ENCODE measurements at places on chromosomes 4 and X.

DNA sequence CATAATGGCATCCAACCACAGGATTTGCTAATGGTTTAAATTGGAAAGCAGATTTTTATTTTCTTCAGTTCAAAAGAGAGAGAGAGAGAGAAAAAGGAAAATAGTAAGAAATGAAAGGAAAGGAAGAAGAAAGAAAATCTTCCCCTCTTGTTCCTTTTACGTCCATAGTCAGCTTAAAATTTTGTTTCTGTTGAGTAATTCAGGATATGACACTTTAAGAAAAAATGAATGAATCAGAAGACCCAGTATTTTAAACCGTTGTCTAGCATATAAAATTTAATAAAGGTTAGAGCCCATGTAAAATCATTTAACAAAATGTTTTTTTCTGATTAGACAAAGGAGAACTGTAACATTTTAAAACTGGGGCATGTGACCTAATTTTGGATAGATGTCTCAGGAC, 391.8 kb upstream of the EPHA5 start:
- no peak for DNase-seq

GRCh38 chr4:155818639-155819038, 47.4 kb downstream of the ASIC5 start:
- no peak for DNase-seq

DNA sequence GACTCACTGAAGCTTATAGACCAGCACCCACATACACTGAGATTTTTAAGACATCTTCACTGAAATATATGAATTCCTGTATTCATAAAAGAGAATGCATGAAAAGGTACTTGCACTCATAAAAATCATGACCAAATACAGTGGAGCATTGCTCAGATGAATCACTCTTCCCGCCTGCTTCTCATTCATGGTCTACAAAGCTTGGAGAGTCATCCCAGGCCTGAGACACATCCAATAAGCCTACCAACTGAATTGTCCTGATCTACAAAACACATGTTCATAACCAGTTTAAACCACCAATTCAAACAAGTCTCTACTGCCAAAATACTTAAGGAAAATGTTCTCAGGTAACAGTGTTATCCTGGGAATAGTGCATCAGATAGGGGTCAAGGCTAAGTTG, 38.1 kb downstream of the PROM1 start:
- no peak for DNase-seq

- no peak for DNase-seq
Measured at GRCh38 chrX:17977696-17978095, 116.6 kb upstream of the RAI2 start.

GRCh38 chrX:19720236-19720635, 167.2 kb downstream of the SH3KBP1 start:
- no peak for DNase-seq

- DNase-seq: no peak
Measured at GRCh38 chr4:33512397-33512796, 2731.9 kb downstream of the ARAP2 start.

- DNase-seq: no peak
Measured at GRCh38 chr4:61666244-61666643, 466.1 kb downstream of the ADGRL3 start.

DNA sequence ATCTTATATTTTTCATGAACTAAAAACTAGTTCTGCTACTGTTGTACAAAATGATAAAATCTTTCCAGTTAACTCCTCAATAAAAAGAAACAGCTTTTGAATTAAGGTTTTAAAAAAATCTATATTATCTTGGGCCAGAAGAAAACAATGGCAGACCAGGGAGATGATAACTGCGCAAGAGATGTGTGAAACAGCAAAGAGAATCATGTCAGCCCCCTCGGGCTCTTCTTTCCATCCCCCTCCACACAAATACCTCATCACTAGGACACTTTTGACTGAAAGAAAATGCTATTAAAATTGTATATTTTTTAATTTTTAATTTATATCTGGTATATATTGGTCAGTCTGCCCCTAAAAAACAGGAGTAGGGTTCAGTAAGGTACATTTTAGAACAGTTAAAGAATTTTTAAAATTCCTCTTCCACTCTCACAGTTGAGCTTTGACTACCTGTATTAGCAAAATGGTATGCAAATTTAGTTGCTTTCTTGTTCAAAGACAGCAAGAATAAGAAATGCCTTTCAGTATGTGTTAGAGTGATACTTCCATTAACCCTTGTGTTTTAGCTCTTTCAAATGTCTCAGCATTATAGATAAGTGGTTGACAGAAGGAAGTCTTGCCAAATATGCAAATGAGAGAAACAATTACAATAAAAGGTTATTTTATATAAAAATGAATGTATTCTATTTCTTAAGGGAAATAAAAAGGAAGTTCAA, 36.4 kb upstream of the LCORL start:
- no peak for DNase-seq

- DNase-seq: no peak
Measured at GRCh38 chr4:29002151-29002550, 1718.0 kb upstream of the PCDH7 start.

- DNase-seq: no peak
Measured at GRCh38 chr4:119755599-119755998, 127.0 kb upstream of the PDE5A start.

- no peak for DNase-seq
Measured at GRCh38 chr4:139912445-139912844, 241.5 kb downstream of the MAML3 start.

GRCh38 chr4:14856934-14857235, 145.4 kb upstream of the CPEB2 start:
- DNase-seq: no peak

- no peak for DNase-seq
Measured at GRCh38 chrX:134537179-134537955, 77.4 kb downstream of the HPRT1 start.

- DNase-seq: no peak
Measured at GRCh38 chr4:7661066-7661748, 226.5 kb upstream of the PSAPL1 start.

- no peak for DNase-seq
Measured at GRCh38 chrX:141733371-141733770, 34.8 kb upstream of the SPANXD start.

DNA sequence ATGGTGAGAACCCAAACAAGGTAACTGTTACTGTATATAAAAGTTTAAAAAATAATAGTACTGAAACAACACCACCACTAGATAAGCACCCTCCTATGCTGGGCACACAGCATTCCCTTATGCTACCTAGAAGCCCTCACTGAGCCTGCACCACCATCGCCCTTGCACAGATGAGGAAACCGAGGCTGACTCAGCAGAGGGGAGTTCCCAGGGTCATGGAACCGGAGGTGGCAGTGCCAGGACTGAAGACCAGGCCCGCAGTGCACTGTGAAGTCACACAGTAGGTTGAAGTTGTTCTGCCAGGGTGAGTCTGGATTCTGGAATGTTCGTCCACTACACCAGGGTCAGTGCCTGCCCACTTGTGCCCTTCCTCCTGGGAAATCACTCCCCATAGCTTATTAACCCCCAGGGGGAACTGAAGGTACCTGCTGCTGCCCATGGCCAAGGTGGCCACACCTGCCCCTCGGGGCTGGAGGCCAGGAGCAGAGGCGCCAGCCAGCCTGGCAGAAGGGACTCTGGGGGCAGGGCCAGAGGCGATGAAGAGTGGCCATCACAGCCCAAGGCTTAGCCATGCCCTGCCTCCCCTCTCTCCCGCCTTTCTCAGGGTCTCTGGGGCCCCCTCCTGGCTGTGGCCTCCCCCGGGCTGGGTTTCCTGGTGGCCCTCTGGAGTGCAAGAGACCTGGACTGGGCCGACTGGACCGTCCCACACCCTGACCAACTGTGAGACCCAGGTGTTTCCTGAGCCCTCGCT, 15.1 kb upstream of the ABLIM2 start:
- DNase-seq: no peak

DNA sequence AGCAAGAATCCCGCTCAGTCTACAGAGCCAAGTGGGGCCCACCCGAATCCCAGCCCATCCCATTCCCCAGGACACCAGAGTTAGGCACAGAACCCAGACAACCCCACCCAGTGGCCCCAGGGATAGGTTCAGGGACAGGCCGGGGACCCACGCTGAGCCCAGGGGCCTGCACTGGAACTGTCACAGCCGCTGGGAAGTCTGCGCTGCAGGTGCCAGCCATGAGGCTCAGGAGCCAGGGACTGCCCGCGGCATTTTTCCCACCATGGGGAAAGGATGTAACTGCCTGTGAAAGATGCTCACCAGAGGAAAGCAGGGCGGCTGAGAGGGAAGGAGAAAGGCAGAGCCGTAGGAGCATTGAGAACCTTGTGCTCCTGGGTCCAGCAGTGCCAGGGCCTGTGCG, 12.0 kb downstream of the EVC2 start:
- no peak for DNase-seq

- DNase-seq: no peak
Measured at GRCh38 chrX:41667631-41668030, 21.1 kb upstream of the GPR34 start.

DNA sequence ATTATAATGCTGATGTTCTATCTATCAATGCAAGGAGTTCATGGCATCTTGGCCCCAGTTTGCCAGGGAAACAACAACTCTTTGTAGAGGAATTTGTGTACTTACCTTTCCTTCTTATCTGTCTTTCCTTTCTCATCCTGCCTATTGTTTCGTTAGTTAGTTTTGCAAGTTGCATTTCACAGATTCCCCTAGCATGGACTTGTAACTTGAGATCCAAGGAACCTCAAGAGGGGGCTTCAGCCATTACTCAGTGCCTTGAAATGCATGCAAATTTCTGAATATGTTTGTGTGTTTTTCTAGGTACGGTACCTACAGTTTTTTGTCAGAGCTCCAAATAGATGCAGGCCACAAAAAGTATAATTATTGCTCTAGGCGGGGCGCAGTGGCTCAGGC, 203.6 kb downstream of the LDB2 start:
- DNase-seq: no peak

- DNase-seq: peak; percentile 4
Measured at GRCh38 chr4:108512615-108513505, 107.5 kb upstream of the RPL34 start.

DNA sequence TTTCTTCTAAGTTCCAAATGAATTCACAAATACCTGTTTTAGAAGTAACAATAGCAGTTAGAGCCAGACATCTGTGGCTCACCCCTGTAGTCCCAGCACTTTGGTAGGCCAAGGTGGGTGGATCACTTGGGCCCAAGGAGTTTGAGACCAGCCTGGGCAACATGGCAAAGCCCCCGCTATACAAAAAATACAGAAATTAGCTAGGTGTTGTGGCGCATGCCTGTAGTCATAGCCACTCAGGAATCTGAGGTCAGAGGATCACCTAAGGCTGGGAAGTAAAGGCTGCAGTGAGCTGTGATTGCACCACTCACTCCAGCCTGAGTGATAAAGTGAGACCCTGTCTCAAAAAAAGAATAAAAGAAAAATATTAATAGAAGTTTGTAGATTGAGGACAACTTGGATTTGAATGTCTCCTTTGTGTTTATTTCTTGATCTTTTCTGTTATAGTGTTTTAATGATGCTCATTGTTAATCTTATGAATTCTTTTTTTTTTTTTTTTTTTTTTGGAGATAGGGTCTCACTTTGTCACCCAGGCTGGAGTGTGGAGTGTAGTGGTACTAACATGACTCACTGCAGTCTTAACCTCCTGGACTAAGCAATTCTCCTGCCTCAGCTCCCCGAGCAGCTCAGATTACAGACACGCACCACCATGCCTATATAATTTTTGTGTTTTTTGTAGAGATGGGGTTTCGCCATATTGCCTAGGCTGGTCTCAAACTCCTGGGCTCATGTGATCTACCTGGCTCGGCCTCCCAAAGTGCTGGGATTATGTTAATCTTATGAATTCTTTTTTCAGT, 30.7 kb upstream of the RAPGEF2 start:
- DNase-seq: no peak

DNA sequence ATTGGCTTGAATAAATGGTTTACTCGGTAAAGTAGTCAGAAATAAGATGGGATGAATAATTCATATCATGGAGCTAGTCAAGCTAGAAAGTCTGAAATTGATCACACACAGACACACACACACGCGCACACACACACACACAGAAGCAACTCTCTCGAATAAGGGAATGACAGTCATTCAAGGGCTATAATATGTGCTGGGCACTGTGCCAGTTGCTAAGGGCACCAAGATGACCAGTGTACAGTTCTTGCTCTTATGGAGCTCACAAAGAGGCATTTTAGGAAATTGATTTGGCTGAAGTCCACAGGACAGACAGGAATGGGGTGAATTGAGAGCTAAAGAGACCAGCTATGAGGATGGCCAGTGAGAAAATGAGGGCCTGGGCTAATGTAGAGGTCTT, 34.2 kb upstream of the SH3D19 start:
- no peak for DNase-seq

DNA sequence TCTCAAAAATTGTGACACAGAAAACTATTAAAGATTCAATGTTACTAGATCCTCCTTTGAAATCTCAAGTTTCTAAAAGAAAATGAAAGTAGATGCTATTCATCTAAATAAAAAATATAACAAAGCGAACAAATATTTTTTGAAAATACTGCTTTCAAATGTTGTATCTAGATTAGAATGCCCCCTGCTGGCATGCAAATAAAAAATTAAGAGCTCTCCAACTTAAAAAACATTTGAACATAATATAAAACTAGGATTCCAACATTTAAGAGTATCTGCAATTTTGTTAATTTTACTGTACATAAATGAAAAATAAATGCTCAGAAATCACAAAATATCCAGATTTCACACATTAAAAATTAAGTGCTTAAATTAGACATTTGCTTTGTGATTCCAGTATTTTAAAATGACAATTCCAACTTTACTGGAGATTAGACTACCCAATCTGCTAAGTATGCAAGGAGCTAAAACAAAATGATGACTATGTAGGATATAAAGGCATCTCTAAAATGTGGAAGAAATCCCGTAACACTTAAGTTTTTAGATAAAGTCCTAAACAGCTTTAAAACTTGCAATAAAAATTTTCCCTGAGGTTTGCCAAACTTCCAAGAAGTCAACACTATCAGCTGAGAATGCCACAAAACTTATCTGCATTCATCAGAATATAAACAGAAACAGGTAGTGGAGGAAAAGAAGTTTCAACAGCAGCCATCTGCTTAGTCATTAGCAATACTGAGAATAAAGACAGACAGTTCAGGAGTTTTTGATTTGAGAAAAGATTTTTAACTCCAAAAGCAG, 32.7 kb downstream of the DHX15 start:
- no peak for DNase-seq

- no peak for DNase-seq
Measured at GRCh38 chr4:78331965-78332364, 219.6 kb upstream of the ANXA3 start.

GRCh38 chr4:7569810-7570783, 135.4 kb upstream of the PSAPL1 start:
- no peak for DNase-seq

DNA sequence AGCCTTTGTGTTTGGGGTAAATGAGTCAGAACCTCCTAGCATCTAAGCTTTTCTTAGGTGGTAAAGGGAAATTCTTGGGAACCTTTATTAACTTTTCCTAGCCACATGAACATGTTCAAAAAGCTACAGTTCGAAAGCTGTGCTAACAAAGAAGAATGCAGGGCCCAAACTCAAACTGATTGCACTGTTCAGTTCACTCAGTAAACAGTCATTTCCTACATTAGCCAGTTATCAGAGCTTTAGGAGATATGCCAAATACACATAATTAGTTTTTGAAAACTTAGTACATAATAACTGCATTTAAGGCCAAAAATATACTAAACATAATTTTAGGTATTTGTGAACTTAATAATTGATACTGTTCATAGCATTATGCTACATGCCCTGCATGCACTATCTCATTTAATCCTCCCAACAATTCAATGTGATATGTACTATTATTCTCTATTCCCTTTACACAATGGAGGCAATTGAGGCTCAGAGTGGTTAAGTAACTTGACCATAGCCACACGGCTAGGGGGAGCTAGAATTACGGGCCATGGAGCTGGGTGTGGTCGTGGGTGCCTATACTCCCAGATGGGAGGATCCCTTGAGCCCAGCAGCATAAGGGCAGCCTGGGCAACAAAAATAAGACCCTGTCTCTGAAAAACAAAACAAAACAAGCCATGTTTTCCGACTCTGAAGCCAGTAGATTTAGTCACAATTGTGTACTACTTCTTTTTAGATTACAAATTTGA, 43.9 kb upstream of the PDGFRA start:
- no peak for DNase-seq

All from frontal cortex (tissue), 4 donors.